ENCODE measurements at places on chromosomes 6 and 20. TPM values are rescaled to one million over a fixed set of nuclear protein-coding genes. Genes with fewer than 3 reads are reported as not detected.

DNA sequence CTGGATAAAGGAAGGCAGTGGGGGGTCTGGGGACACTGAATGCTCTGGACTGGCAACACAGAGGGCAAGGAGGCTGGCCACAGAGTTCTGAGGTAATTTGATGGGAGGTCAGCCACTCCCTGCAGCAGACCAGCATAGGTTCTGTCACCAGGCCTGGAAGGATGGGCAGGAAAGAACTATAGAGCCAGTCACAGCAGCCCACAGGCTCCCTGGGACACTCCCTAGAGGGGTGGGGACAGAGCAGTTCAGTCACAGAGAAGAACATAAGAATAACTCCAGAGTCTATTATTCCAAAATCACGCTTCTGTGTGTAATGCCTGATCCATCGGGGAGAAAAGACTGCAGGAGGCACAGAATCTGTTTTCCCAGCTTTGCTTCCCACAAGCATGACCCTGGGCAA is 19.6 kb downstream of the DYNLRB1 start:
- no peak for DNase-seq

DNA sequence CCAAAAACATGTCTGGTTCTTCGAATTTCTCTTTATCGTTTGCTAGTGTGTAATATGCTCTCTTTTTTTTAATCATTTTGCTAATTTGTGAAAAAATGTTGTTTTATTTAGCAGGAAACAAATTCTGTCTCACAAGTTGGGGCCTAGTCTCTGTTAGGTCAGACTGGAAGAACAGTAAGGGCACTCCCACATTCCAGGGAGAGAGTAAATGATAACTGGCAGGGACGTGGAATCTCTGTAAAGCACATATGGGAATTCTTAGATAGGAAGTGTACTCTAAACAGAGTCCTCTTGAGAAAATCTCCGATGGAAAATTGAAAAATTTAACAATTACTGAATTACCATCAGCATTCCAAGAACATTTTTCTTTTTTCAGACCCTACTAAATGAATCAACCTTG is 16.4 kb upstream of the CCDC28A start:
- peak; percentile 32 for DNase-seq

DNA sequence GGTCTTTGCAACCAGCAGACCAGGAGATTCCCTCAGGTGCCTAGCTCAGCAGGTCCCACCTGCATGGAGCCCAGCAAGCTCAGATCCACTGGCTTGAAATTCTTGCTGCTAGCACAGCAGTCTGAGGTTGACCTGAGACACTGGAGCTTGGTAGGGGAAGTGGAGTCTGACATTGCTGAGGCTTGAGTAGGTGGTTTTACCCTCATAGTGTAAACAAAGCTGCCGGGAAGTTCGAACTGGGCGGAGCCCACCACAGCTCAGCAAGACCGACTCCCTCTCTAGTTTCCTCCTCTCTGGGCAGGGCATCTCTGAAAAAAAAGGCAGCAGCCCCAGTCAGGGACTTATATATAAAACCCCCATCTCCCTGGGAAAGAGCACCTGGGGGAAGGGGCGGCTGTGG is 34.3 kb downstream of the PRSS35 start:
- no peak for DNase-seq

GRCh38 chr6:44257753-44258324 is 511 bp upstream of the SLC35B2 start:
- DNase-seq = no peak

DNA sequence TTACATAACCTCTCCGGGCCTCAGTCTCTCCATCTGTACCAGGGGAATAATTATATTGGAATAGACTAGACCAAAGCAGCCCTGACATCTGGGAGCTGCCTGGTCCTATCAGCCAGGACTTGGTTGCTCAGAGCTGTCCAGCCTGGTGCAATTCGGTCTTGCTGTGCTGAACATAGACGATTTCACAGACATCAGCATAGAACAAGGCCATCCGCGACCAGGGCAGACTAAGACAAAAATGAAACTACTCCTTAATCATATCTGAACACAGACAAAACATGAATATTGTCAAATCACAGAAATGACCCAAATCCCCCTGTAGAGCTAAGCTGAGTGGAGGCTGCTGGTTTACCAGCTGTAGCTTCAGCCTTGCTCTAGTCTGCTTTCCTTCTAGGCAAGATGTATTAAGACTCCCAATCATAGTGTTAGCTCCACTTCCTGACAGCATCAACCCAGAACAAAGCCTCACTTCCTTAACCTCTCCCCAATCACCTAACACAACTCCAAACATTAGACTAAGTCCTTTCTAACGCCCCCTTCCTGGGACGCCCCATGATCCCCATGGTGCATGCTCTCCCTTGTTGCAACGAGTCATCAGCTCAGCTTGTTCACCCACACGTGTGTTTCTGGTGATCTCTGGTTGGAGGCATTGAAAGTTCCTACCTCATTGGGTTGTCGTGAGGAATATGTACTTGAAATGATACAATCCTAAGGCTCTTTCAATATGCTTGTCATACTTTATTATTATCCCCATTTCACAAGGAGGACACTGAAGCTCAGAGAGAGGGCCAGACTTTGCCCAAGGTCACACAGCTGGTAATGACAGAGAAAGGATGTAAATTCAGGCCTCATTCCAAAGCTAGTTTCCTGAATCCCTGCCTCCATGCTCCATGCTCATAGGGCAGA is 3.5 kb upstream of the MAPK13 start:
- no peak for DNase-seq

DNA sequence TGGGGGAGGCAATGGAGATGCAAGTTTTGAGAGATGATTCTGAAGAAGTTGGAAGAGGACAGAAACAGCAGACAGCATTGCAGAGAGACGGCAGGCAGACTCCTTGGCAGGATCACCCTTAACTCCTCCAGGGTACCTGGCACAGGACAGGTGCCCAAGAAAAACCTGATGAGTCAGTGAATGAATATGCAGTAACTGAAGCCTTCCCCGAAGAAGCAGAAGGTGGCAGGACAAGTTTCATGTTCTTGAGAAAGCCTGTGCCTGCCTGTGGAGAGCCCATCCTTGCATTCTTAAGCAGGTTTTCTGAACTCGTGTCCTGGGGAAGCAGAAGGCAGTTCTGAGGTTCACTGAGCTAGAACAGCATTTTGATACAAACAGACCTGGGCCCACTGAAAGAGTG is 79.6 kb upstream of the SASH1 start:
- no peak for DNase-seq

The CST7 gene
- total RNA-seq = 4.5 TPM

The BACH2 gene
- total RNA-seq = 1.4 TPM

The OVOL2 gene
- total RNA-seq = 11.7 TPM

The PAQR8 gene
- total RNA-seq = 19.6 TPM

The PXDC1 gene
- total RNA-seq = 33.8 TPM

The MEP1A gene
- total RNA-seq = 9.8 TPM

The ELOVL4 gene
- not detected for total RNA-seq

All from stomach (tissue), 19 donors.